Stimulated activated CD8-positive, alpha-beta memory T cell treated with anti-CD3 and anti-CD28 coated beads, Interleukin-7, amount 100 ng/mL, for 4 hours (primary cell): ENCODE measurements at places on chromosomes 2 and 18.
A peak's percentile ranks its signal among the peaks of the same experiment; 100 is the strongest.

GRCh38 chr18:12253663-12254135 lies 462 bp upstream of the CIDEA start:
- no peak for DNase-seq

DNA sequence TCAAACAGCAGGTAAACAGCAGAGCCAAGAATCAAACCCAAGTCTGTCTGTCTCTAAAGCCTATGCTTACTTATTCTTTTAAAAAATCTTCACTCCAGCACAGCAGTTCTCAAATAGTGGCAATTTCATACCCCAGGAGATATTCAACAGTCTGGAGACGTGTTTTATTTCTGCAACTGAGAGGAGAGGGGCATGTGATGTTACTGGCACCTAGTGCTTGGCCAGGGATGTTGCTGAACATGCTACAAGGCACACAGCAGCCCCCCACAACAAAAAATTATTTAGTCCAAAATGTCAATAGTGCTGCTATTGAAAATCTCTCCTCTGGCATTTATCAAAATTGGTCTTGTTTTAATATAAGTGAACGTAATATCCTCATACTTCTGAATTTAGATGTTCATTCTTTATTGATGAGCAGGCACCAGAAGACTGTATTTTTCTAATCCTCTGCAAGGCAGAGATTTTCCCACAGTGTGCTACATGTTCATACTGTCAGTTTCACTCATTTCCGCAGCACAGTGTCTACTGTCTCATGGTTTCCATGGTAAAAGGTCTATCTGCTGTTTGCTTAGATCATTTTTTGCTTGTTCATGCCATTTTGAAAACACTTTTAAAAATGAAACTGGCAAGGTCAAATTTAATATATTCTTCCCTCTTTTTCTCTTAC lies 90.5 kb downstream of the LRATD1 start:
- DNase-seq = no peak

DNA sequence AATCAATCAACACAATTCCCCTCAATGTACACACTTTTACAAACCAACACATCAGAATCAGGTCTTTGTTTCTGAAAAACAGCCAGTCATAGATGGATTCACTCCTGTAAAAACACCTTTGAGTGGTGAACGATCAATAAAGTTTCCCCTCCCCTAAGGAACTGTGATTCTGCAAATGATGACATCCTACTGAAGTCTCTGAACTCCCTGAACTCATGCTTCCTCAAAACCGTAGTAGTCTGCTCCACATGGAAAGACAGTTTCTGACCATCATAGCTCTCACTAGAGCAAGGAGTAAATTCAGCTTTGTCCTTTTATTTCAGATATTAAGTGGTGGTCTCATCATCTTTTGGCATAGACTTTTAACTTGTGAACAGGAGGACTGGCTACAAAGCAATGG lies 43.5 kb upstream of the ACTR3 start:
- DNase-seq = no peak

- DNase-seq = no peak
Observed at GRCh38 chr2:225090746-225091145, 48.5 kb upstream of the DOCK10 start.

DNA sequence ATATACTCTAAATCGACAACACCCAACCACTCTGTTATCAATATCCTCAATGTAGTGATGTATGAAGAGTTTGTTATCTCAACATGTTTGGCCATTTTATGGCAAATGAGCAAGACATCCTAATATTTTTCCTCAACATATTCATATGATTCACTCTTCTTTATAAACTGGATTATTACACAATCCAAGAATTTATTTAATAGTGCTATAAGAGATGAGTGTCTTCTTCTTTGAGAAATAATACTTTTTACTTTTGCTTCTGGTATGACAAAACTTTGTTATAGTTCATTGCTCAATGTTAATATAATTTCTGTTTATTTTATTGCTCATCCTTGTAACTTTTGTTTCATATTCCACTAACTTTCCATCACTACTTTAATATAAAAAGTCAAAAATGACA lies 44.3 kb downstream of the SCN9A start:
- no peak for DNase-seq

GRCh38 chr2:174336501-174337336 lies 2.0 kb downstream of the SP9 start:
- no peak for DNase-seq

GRCh38 chr2:239548451-239548871 lies 147.6 kb upstream of the HDAC4 start:
- peak; percentile 60 for DNase-seq

DNA sequence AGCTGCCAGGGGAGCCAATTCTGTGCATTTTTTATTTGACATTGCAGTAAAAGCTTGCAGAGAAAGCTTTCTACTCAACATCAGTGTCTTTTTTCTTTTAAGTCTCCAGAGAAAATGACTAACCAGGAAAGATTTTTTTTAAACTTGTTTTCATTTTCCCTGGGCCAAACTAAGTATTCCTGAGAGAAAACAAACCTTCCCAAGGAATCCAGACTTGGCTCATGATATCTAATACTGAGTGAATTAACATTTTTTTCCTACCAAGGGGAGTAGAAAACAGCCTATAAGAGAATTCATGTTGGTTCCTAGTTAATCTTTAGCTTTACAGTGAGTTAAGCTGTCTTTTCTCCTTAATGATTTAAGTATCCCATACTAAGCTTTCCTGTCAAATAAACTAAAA lies 46.7 kb downstream of the DAPL1 start:
- no peak for DNase-seq

DNA sequence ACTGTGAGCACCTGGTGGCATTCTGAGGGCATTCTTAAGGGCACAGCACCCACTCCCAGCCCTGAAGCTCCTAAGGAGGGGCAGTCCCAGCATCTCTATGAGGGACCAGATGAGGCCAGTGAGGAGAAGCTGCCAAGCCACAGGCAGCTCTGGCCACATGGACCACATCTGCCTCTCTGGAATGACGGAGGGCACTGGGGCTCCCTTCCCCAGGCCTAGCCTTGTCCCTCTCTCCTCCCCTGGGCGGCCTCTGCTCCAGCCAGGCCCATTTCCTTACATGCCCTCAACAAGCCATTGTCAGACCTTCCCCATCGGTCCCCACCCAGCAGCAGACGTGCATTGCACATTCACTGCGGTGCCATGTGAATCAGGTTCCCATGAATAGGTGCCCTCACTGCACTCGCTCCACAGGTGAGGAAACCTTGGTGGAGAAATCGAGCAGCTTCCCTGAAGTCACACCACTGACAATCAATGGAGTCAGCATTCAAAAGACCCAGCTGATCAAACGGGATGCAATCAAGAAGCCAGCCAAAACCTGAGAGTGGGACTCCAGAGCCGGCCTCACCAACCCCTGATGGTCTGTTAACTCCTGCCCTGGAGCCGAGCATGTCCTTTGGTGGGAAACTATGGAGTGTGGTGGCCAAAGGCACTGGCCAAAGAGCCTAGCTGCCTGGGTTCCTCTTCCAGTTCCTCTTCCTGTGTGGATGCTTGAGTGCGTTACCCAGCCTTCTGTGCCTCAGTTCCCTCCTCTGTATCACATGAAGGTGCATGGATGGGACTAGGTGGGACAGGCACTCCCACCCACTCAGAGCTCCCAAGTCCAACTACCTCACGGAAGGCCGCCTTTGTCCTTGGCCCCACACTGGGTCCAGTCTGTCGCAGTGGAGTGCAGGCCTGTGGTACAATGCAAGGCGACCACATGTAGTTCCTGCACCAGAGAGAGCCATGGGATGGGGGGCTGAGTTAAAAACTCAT lies 147.3 kb downstream of the ZFP36L2 start:
- DNase-seq = no peak

- no peak for DNase-seq
Observed at GRCh38 chr18:59268127-59268720, 5.0 kb downstream of the RAX start.

GRCh38 chr18:9206421-9206820 lies 69.8 kb downstream of the ANKRD12 start:
- no peak for DNase-seq

- no peak for DNase-seq
Observed at GRCh38 chr18:42268798-42269197, 313.8 kb downstream of the PIK3C3 start.

DNA sequence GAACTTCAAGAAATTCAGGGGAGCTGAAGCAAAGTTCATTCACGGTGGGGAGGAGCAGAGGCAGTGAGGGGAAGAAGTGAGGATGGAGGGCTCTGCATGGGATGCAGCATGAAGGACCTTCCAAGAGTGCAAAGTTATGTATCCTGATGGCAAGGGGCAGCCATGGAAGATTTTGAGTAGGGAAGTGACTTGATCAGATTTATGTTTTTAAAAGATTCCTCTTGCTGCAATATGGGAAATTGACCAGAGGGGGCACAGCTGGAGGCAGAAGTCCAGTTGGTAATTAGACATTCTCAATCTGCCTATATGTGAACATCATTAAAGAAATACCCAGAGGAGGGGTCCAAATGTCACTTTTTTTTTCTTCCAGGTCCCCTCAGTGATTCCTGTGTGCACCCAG lies 21.5 kb upstream of the ANXA4 start:
- no peak for DNase-seq

- no peak for DNase-seq
Observed at GRCh38 chr2:182448371-182448770, 21.5 kb upstream of the PDE1A start.

GRCh38 chr2:27494944-27495554 lies at the start of gene FNDC4:
Gene FNDC4, minus strand, starts transcription at chr2:27495200. Its CDS starts 521 bp downstream, at chr2:27494679.
- peak; percentile 7 for DNase-seq

- DNase-seq = no peak
Observed at GRCh38 chr18:34322365-34323289, 97.9 kb upstream of the NOL4 start.

- DNase-seq = peak; percentile 15
Observed at GRCh38 chr2:97870396-97870843, 125.3 kb downstream of the TMEM131 start.

- no peak for DNase-seq
Observed at GRCh38 chr2:68917034-68917718, 35.5 kb downstream of the GKN2 start.

DNA sequence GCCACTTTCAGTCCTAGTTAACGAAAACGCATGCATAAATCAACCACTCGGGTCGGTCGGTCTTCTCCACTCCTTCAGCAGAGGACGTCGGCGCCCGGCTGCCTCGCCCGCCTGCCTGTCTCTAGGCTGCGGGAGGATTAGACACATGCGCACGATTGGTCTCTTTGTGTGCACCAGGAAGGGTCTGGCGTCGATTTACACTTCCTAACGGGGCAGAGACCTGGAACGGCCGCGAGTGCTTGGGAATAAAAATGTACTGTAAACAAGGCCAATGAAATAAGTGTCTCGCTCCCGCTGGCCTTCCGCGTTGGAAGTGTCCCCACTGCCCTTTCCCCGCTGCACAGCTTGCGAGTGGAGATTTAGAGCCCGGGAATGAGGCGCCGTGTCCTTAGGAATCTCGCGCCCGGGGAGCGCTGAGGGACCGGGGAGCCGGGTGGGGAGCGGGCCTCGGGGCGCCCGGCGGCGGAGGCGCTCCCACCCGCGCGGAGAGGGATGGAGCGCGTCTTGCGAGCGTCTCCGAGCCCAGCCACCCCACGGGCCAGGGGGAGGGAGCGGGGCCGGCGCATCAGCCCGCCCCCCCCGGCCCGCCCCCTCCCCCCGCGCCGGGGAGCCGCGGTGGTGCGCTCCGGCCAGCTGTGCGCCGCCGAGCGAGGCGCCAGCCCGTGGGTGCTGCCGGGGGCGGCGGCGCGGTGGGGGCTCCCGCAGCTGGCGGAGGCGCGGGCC lies at the start of gene DOK6:
Gene DOK6, plus strand, starts transcription at position 636 of the 723 bp plus-strand sequence.
- DNase-seq = no peak

DNA sequence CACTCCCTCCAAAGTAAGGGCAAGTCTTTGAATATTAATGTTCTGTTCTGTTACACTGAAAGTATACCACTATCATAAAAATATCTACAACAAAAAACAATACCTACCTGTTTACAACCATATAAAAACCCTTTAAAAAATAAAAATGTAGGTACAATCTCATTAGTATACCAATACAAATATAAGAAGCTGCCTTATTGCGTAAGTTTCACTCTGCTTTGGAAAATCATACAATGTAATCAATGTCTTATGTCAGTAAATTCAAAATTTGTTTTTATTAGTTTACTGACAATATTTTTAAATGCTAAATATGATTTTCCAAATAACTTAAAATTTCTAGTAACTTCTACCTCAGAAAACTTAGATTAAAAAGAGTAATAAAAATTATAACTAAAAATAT lies 72.8 kb downstream of the RAPH1 start:
- no peak for DNase-seq
